CD8-positive, alpha-beta memory T cell (primary cell): ENCODE measurements at places on chromosomes 12 and 14. TPM values are rescaled to one million over a fixed set of nuclear protein-coding genes. Genes with fewer than 3 reads are reported as not detected.
A peak's percentile ranks its signal among the peaks of the same experiment; 100 is the strongest.

DNA sequence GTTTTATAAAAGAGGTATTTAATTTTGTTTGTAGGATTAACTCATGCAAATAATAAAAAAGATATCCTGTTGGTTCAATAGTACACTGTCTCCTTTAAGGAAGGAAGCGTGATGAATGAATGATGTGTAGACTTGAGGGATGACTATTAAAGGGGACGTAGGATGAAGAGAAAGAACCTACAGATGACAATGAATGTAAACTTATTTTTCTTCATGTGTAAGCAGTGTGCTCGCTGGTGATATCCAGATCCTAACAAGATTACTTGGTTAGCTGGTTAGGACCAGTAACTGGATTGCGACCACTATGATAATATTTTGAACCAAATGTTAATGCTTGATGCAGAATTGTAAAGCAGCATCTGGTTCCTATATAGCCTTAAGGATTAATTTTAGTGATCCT, 2.6 kb downstream of the ARF6 start:
- H3K27me3 ChIP-seq: no peaks in the 10 kb centered on the region
- no peak for DNase-seq
- peaks cover 17% of the 10 kb centered on the region for H3K36me3 ChIP-seq

DNA sequence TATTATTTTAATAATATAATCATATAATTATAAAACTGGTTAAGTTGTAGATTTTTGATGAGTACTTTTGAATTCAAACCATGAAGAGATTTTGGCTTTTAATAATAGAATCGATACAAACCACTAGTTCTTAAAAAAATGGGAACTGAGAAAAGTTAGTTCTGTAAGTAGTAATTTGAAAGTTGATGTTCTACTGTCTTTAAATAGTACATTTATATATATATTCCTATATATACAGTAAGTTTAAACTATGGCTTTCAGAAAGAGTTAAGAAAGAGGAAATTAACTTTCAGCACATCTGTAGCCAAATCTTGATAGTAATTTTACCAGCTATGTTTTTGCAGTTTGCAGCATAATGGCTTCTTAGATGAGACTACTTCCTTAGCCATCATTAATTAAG, 7.8 kb downstream of the LRRK2 start:
- no peak for DNase-seq
- no peak overlapping the region for H3K4me3 ChIP-seq
- H3K27ac ChIP-seq: no peak overlapping the region
- H3K4me1 ChIP-seq: no peaks in the 10 kb centered on the region

GRCh38 chr14:71698027-71698426, 234.2 kb upstream of the RGS6 start:
- H3K27ac ChIP-seq: no peak overlapping the region

GRCh38 chr12:108378926-108379325, 39.8 kb upstream of the CMKLR1 start:
- H3K4me3 ChIP-seq: no peak overlapping the region
- no peaks in the 10 kb centered on the region for H3K27me3 ChIP-seq
- no peaks in the 10 kb centered on the region for H3K36me3 ChIP-seq
- H3K27ac ChIP-seq: no peak overlapping the region

- no peaks in the 10 kb centered on the region for H3K36me3 ChIP-seq
- no peak for DNase-seq
- no peak overlapping the region for H3K4me3 ChIP-seq
- H3K27ac ChIP-seq: no peak overlapping the region
- no peaks in the 10 kb centered on the region for H3K27me3 ChIP-seq
Measured at GRCh38 chr14:63663428-63664341, 22.0 kb upstream of the WDR89 start.

- H3K27me3 ChIP-seq: no peaks in the 10 kb centered on the region
- H3K4me3 ChIP-seq: no peak overlapping the region
- H3K27ac ChIP-seq: no peak overlapping the region
Measured at GRCh38 chr14:60757567-60758002, 23.0 kb downstream of the MNAT1 start.

- H3K4me1 ChIP-seq: peaks cover 31% of the 10 kb centered on the region
- no peak overlapping the region for H3K27ac ChIP-seq
- peaks cover 18% of the 10 kb centered on the region for H3K36me3 ChIP-seq
- H3K27me3 ChIP-seq: no peaks in the 10 kb centered on the region
Measured at GRCh38 chr12:3743803-3744202, 9.1 kb downstream of the CRACR2A start.

DNA sequence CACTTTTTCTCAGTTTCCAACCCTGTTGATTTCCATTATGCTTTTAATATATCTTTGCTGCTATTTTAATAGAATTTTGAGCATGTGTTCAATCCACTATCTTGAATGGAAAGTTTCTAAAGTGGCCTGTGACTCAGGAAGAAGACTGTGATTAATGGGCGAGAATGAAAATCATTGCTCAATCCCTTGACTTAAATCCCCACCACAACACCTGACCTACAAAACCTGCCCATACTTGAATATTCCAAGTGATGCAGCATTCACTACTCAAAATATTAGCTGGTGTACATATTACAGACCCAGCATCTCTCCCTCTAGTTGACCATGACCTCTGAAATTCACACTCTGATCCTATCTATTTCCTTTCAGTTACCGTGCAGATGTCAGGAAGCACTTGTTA, 1.3 kb upstream of the OAS3 start:
- H3K4me1 ChIP-seq: peaks cover 18% of the 10 kb centered on the region
- H3K4me3 ChIP-seq: no peak overlapping the region
- no peak overlapping the region for H3K27ac ChIP-seq
- no peak for DNase-seq
- no peaks in the 10 kb centered on the region for H3K27me3 ChIP-seq

GRCh38 chr12:17793854-17794253, 296.1 kb downstream of the RERGL start:
- H3K27ac ChIP-seq: no peak overlapping the region
- no peak overlapping the region for H3K4me3 ChIP-seq
- DNase-seq: no peak
- H3K4me1 ChIP-seq: no peaks in the 10 kb centered on the region

DNA sequence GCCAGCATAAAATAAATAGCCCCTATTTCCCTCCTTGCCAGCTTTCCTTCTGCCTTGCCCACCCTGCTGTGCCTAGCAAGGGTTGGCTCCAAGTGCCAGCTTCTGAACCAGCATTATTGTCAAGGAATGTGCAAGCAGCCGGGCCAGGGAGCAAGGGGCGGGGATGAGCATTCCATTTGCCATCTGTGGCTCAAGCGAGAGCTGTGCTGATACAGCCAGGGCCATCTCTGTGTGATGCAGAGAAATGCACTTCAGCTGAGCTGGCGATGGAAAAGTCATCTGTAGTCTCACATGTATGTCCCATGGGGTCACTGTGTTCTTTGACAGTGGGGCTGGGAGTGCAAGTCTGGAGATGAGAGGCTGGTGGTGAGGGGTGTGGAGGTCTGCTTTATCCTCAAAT, 137.3 kb downstream of the SUDS3 start:
- no peaks in the 10 kb centered on the region for H3K27me3 ChIP-seq
- no peak overlapping the region for H3K27ac ChIP-seq
- H3K4me1 ChIP-seq: no peaks in the 10 kb centered on the region
- no peaks in the 10 kb centered on the region for H3K36me3 ChIP-seq

DNA sequence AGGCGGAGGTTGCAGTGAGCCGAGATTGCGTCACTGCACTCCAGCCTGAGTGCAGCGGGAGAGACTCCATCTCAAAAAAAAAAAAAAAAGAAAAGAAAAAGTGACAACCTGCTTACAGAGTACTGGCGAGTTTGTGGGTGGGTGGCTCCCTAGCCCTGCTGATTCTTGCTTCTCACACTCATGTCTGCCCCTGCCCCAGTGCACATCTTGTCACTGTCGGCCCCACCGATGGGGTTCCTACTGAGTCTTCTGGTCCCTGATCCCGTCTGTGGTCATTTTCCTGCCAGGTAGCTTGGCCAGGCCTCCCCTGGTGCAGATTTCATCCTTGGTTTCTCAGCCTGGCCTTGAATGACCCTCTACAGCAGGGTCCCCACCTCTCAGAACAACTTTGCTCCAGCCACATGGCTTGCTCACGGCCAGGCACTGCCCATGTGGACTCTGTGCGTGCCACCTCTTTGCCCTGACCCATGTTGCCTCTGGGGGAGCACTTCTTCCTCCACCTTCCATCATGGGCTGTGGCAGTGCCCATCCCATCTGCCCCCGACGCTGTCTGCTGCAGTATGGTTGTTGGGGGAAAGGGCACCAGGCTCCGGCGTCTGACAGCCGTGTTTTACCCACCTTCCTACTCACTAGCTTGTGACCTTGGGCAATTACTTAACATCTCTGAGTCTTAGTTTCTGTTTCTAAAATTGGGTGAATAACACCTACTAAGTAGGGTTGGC, 2.1 kb upstream of the PTPN6 start:
- peaks cover 69% of the 10 kb centered on the region for H3K4me1 ChIP-seq
- no peaks in the 10 kb centered on the region for H3K27me3 ChIP-seq

DNA sequence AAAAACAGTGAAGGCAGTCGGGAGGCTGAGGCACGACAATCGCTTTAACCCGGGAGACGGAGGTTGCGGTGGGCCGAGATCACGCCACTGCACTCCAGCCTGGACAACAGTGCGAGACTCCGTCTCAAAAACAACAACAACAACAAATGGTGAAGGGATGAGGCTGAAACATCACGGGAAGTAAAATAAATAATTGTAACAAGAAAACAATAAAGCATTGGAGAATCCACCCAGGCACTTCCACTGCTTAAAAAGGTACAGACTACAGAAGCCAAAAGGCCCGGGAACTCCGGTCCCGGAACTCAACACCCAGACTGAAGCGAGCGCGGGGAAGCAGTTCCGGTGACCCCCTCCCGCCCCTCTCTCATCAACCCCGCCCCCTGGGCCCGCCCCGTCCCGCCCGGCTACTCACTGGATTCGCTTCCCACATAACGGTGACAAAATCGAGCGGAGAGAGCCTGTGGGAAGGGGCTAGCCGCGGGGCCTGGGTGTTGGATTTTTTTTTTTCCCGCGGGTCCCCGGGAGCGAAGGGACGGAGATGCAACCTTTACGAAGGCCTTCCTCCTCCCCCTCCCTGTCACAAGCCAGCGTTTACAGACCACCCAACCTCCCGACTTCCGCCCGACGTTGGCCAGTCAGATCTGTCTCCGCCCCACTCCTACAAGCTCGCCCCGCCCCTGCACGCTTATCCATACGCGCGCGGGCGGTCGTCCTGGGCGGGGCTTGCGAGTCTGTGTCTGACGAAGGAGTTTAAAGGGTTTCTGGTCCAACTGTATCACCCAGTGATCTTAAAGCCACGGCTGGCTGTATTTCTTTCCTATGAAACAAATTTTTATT, at the start of gene PARP11:
Gene PARP11, minus strand, starts transcription at position 600 of the 837 bp plus-strand sequence. Its CDS starts 170 bp downstream, at position 430.
- H3K4me3 ChIP-seq: peak within 1 kb of the TSS; percentile 94
- H3K27me3 ChIP-seq: no peaks in the 10 kb centered on the region
- H3K4me1 ChIP-seq: peaks cover 46% of the 10 kb centered on the region
- H3K36me3 ChIP-seq: no peaks in the 10 kb centered on the region
- peak; percentile 98 for DNase-seq
- peak within 1 kb of the TSS; percentile 88 for H3K27ac ChIP-seq

GRCh38 chr12:8493084-8493483, 20.2 kb upstream of the CLEC4D start:
- H3K36me3 ChIP-seq: no peaks in the 10 kb centered on the region
- H3K4me3 ChIP-seq: no peak overlapping the region
- no peaks in the 10 kb centered on the region for H3K27me3 ChIP-seq
- H3K27ac ChIP-seq: no peak overlapping the region

DNA sequence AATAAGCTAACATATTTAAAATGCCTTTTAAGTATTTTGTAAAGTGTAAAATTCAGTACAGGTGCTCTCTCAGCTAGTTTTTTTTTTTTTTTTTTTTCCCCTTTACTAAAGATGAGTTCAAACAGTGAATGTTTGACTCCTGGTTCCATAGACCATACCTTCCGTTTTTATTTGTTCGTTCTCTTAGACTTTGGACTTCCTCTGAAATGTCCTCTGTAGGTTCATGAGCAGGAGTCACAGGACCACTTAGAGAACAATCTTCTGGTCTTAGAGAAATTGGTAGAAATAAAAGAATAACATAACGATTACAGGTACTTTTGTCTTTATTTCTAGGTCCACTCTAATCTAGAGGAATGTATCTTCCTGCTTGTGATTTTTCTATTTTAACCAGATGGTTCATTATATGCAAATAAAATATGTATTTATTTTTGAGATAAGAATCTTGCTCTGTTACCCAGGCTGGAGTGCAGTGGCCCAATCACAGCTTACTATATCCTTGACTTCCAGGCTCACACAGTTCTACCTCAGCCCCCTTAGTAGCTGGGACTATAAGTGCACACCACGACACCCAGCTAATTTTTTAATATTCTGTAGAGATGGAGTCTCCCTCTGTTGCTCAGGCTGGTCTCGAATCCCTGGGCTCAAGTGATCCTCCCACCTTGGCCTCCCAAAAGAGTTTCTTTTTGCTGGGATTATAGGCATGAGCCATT, 25.8 kb downstream of the STYX start:
- H3K27ac ChIP-seq: no peak overlapping the region
- peaks cover 5% of the 10 kb centered on the region for H3K36me3 ChIP-seq
- DNase-seq: no peak

DNA sequence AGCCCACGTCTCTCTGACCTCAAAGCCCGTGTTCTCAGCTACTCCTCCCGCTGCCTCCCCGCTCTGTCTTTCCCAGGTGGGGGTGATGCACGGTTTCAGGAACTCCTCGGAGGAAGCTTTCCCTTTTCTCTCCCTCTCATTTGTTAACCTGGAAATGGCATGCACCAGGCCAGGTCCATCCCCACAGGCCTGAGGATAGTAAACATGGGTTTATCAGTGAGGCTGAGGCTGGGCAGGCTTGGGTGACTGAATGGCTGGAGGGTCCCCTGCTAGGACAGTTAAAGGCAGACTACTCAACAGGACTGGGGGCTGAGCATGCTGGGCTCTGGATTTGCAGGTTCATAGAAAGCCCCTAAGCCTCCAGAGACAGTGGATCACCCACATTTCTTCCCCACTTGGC, 7.6 kb downstream of the WSCD2 start:
- no peaks in the 10 kb centered on the region for H3K27me3 ChIP-seq
- H3K27ac ChIP-seq: no peak overlapping the region
- no peak overlapping the region for H3K4me3 ChIP-seq
- no peaks in the 10 kb centered on the region for H3K36me3 ChIP-seq

- no peaks in the 10 kb centered on the region for H3K4me1 ChIP-seq
- no peaks in the 10 kb centered on the region for H3K27me3 ChIP-seq
- H3K27ac ChIP-seq: no peak overlapping the region
- H3K4me3 ChIP-seq: no peak overlapping the region
- no peaks in the 10 kb centered on the region for H3K36me3 ChIP-seq
Measured at GRCh38 chr14:48914382-48914781, 671.8 kb downstream of the RPS29 start.

DNA sequence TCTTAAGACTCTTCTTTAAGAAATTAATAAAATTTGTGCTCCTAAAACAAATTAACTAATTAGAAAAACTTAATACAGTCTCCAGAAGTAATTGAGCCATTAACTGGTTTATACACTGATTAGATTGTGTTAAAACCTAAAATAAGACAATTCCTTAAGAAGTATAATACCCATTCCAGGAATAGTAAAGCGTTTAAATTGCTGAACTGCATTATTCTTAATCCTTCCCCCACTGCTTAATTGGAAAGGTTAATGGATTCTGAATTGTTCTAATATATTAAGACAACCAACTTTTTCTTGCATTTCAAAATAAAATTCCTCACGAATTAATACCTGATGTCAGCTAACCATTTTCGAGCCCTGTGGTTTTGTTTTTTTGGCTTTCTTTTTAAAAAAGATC, 128.4 kb downstream of the KICS2 start:
- peaks cover 3% of the 10 kb centered on the region for H3K27me3 ChIP-seq
- H3K4me1 ChIP-seq: no peaks in the 10 kb centered on the region
- no peaks in the 10 kb centered on the region for H3K36me3 ChIP-seq

HCAR1 gene
- total RNA-seq: 0.16 TPM

DYRK2 gene
- 47.6 TPM for total RNA-seq

ARHGAP9 gene
- total RNA-seq: 121 TPM

CLEC4D gene
- total RNA-seq: not detected

NUP37 gene
- 90.1 TPM for total RNA-seq

TEDC1 gene
- 52.1 TPM for total RNA-seq

PHLDA1 gene
- total RNA-seq: 43.4 TPM

TRIM9 gene
- total RNA-seq: 0.85 TPM

NPFF gene
- total RNA-seq: not detected

C14orf132 gene
- total RNA-seq: 0.61 TPM

GYS2 gene
- not detected for total RNA-seq

CLMN gene
- total RNA-seq: 0.29 TPM
